ENCODE measurements at places on chromosomes 4 and X. TPM values are rescaled to one million over a fixed set of nuclear protein-coding genes. Genes with fewer than 3 reads are reported as not detected.
A peak's percentile ranks its signal among the peaks of the same experiment; 100 is the strongest.

DNA sequence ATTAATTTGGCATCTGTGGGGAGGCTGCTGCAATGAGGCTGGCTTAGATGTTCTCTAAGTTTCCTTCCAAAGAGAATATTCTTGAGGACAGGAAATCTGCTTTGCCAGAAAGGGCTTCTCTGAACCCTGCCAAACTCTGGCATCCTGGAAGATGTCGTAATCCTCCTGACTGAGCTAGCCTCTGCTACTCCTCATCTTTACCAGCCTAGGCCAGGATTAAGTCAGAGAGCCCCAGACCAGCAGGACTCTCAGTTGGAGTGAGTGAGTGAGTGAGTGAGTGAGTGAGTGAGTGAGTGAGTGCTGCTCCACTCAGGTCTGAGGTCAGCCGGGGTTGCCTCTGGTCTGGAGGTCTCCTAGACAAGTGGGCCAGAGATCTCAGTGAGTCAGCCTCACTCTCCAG, 104.9 kb upstream of the SOD3 start:
- DNase-seq, result no peak

- DNase-seq, result no peak
Observed at GRCh38 chr4:16916719-16917337, 18.4 kb upstream of the LDB2 start.

DNA sequence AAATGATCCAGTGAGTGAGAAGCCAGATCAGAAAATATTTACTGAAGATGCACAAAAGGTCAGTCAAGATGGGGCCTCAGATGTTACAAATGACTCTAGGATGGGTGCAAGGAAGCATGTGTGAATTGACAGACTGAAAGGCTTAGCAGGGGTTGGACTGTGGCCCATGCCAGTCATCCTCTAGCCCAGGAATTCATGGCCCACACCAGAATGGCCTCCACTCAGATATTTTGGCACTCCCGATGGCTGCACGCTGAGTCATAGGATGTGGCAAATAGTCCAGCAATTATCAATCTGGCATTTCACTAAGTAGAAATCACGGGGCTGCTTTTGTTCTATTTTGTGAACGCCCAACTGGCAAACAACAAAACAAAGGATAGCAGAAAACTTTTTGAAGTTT, 406.5 kb downstream of the IQCM start:
- peak; percentile 14 for DNase-seq

DNA sequence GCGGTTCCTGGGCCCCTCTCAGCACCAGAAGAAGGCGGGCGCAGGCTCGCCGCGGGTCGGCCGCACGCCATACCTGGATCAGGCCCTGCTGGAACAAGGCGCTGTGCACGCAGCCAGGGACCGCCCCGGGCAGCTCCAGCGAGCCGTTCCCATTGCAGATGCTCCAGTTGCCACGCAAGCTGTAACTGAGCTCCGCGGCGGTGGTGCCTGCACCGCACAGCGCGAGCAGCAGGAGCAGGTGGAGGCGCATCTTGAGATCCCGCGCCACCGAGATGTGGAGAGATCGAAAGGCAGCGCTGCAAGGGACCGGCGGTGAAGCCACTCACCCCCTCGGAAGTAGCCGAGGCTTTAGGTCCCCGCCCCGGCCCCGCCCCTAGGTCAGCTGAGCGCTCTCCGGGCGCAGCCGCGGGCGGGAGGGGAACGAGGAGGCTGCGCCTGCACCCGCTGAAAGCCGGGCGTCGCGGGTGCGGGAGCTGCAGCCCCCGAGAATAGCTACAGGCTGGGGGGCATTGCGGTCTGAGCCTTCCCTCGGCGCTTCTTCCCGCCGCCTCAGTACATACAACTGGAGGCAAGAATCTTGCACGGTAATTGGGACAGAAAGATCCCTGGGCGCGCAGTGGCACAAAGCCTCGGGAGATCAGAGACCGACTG, at the start of gene MANBA:
TSS of gene MANBA (minus strand) at position 324 of the 651 bp plus-strand sequence. CDS start at position 250, 74 bp downstream.
- DNase-seq, result peak; percentile 82

GRCh38 chrX:34956916-34957315, 14.3 kb downstream of the FAM47B start:
- no peak for DNase-seq

GRCh38 chr4:174521800-174522182, 497 bp downstream of the HPGD start:
- DNase-seq, result no peak

- DNase-seq, result no peak
Observed at GRCh38 chr4:161404346-161405110, 759.3 kb downstream of the FSTL5 start.

DNA sequence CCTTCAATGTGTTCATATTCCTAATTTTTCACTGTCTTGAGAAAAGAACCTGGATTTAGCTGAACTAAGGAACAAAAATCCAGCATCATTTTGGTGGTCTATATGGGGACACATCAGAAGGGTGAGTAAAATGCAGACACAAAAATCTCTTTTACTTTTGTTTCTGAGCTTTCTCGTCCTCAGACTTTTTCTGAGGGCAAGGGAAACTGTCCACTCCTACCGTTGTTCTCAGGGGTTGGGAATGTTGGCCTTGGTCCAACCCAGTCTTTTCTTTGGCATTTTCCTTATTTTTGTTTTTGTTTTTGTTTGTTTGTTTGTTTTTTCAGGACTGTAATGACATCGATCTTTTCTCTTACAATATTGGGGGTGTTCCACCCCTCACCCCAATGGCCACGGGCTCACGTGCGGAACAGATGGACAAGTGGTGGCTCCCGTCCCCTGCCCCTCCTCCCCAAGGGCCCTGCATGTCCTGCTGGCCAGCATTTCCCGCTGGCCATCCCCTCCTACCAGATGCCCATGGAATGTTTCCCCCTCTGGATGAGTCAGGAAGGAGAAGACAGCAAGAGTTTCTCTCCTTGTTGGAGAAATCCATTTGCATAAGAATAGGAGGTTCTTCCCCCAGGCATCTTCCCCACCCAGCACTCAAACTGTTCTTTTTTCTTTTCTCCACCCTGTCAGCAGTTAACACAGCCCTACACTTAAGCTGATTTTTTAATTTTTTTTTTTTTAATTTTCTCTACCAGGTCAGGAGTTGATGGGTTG, 305.4 kb upstream of the NDST4 start:
- no peak for DNase-seq

DNA sequence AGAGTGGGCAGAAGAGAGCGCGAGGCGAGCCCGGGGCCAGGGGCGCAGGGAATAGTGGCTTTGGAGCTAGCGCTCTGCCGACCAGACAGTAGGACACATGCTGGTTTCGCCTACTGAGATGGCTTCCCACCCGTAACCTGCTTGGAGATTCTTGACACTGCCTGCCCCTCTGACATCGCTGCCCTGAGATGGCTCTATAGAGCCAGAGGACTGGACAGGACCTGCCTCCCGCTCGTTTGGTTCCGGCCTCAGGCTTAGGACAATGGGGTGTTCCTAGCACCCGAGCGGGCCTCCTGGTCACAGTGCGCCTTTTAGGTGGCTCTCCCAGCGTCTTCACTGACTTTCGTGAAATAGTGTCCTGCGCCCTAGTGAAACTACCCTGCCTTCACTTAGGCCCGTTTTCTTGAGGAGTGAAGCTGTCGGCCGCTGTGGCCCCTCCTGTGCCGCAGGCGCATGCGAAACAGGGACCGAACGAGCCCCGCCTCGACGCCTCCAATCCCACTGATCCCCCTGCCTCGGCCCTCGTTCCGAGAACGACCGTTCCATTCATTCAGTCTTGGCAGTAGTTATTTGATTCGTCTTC, 608 bp downstream of the TAF1 start:
- DNase-seq, result no peak

- no peak for DNase-seq
Observed at GRCh38 chrX:154458116-154458953, at the start of gene PLXNA3. Gene PLXNA3, plus strand, starts transcription at chrX:154458281. Its CDS starts 1,903 bp downstream, at chrX:154460184.

DNA sequence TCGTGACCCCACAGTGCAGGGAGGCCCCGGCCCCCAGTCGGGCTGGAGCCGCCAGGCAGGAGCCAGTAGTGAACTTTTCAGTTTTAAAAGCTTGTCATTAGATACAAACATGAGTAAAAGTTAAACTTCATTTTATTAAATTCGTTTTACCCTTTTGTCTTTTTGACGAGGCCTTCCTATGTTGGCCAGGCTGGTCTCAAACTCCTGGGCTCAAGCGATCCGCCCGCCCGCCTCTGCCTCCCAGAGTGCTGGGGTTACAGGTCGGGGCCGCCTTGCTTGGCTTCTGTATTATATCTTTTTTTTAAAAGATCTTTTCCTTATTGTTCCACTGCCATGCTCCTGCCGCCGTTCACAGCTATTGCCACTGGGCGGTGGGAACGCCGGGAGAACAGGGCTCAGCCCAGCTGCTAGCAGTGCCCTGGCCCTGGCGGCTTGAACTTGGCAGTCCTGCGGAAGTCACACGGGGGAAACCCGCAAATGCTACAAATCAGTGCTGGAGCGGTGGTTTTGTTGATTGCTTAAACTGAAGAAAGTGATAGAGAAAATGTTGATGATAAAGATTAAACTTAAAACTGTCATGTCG, 968 bp upstream of the NELFA start:
- DNase-seq, result no peak

GRCh38 chr4:53476232-53477037, 99.0 kb downstream of the FIP1L1 start:
- no peak for DNase-seq

GRCh38 chrX:40952855-40953254, 132.4 kb upstream of the USP9X start:
- DNase-seq, result no peak

GRCh38 chr4:88981993-88982392, 75.0 kb downstream of the FAM13A start:
- DNase-seq, result no peak

GRCh38 chr4:95268819-95269565, 279.8 kb downstream of the UNC5C start:
- DNase-seq, result no peak

DNA sequence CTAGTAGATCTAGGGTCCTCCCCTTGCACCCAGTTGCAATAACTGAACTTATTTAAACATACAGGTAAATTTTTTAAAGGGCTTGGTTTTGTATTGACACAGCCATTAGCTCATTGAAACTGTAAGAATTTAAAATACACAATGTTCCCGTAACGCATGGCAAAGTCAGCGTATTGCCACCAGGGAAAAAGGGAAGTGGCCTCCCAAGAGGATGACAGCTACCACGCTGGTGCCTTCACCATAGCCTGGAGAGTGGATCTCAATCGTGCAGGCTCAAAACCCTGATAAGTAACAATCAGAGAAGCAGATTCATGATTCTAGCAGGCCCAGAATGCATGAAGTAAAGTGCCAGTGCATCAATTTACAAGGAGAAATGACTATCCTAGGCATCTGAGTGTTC, 49.4 kb upstream of the RELL1 start:
- no peak for DNase-seq

- no peak for DNase-seq
Observed at GRCh38 chrX:97638621-97639020, 754.9 kb downstream of the RPA4 start.

DNA sequence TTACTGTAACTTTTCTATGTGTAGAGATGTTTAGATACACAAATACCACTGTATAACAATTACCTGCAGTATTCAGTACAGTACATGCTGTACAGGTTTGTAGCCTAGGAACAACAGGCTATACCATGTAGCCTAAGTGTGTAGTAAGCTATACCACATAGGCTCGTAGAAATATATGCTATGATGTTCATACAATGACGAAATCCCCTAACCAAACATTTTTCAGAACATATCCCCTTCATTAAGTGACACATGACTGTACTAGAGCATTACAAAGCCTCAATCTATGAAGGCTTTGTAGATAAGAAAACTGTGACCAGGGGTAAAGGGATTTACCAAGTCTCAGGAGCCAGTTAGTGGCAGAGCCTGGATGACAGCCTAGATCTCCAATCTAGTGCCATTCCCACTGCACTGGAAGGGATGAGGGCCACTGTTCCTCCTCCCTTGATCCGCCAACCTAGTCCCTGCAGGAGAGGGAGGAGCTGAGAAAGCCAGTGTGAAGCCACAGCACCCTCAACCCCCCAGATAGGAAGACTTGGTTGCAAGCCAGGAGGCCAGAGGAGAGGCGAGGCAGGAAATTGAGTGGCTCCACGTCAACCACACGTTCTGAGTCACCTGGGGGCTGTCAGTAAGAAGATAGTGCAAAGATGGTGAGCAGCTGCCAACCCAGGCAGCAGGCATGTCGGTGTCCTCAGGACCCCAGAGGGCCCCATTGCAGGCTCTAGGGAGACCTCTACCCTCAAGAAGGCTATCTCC, 227.7 kb downstream of the BCOR start:
- DNase-seq, result no peak

DNA sequence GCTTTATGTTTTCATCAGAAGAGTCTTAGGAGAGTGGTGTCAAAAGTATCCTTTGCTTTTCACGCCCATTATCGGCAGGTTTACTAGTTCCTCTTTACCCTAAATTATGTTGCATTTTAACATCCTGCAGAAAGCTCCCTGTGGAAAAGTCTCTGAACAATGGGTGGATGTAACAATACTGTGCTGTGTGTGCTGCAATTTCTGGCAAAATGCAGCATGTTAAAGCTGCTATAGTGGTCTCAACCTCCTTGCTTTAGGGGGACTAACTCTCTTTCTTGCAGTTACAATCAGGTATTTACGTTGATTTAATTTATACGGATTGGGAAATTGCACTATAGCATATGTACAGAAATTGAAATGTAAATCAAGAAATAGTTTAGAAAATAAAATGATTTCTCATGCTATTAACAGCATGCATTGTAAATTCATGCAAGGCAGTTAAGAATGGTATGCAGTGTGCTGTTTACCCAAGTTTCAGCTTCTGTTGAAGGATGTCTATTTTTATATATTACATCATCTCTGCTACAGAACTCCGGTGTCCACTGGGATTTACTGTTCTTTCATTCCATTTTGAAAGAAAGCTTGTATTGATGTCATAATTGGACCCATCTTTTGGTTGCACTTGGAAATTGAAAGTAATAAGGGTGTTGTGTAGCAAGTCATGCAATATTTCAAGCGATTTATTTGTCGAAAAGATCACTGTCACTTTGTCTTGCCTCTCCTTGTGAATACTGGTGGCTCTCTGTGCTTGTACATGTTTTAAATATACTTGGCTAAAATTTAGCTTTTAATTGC, 145.7 kb downstream of the RAPGEF2 start:
- no peak for DNase-seq

- DNase-seq, result no peak
Observed at GRCh38 chrX:136643243-136643642, 4.7 kb upstream of the CD40LG start.

- no peak for DNase-seq
Observed at GRCh38 chr4:121273191-121273590, 107.6 kb downstream of the QRFPR start.

Gene EDNRA
- total RNA-seq, result 9.7 TPM

Gene EPHA5
- 198 TPM for total RNA-seq

Gene CENPI
- total RNA-seq, result 7.0 TPM

Gene RPS6KA6
- total RNA-seq, result 26.8 TPM

Gene LIMCH1
- total RNA-seq, result 175 TPM

Gene DOCK11
- total RNA-seq, result 20.6 TPM

Gene RNF128
- 1.2 TPM for total RNA-seq
